ENCODE measurements at places on chromosomes 6 and 20.

DNA sequence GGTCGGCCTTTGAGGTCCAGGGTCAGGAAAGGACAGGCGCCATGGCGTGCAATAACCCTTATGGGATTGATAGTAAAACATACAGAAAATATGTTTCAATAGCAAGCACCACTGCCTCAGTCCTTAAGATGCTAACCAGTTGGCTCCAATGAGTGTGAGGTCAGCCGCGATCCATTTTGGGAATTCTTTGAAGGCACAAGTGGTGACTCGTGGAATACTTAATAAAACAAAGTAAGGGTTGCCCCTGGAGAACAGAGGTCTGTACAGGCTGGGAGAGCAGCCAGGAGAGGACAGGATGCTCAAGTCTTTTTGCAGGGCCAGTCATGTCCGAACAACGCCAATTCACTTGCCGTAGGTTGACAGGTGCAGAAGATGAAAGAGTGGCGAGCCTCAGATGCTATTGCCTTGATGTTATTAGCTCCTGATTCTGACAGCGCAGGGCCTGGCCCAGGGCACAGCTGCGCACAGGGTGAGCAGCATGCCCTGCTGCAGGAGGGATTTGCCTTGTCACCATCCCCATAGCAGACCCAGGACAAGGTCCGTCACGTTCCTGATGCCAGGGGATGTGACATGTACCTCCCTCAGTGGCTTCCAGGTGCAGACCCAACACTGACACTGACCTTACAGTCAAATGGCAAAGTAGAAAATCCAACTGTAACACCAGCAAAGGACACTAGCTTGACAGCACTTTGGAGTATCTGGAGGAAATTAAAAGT lies 21.8 kb downstream of the SYNDIG1 start:
- DNase-seq, result no peak

- DNase-seq, result no peak
These were observed 545.4 kb upstream of the JAG1 start for GRCh38 chr20:11219192-11219591.

DNA sequence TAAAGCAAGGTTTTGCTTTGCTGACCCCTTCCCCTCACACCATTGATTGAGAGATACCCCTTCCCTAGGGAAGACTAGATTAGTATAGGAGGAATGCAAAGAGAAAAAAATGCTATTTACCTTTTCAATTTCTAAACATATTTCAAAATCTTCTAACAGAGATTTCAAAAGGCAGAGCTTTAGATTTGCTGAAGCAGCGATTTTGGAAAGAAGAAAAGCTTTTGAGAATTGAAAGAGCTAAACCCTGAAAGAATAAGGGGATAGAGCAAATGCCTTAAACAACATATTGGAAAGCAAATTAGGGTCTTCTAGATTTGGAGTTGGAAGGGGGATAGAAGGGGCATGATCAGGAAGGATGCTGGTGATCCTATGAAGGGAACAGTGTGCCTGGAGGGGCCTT lies 46.5 kb upstream of the KLHL31 start:
- DNase-seq, result no peak

- no peak for DNase-seq
These were observed 8.1 kb upstream of the HBS1L start for GRCh38 chr6:135062735-135063134.

- DNase-seq, result no peak
These were observed 63.4 kb downstream of the CNBD2 start for GRCh38 chr20:36031806-36032205.
